MV-4-11 (cell line): ENCODE measurements at places on chromosomes 3 and 15.

DNA sequence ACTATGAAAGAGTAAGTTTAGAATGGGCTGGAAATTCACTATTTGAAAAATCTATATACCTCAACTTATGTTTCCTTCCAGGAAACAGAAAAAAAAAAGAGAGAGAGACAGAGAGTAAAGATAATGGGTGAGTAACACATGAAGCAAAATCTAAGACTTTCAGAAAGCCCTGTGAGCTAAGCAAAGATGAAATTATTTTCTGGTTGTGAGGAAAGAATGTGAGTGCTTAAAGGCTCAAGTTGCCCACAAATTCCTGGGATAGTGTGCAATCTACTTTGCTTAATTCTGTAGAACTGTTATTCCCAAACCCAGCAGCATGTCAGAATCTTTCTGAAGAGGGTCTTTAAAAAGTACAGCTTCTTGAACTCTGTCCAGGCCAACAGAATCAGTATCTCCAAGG lies 337.7 kb upstream of the AGTR1 start:
- DNase-seq: no peak

DNA sequence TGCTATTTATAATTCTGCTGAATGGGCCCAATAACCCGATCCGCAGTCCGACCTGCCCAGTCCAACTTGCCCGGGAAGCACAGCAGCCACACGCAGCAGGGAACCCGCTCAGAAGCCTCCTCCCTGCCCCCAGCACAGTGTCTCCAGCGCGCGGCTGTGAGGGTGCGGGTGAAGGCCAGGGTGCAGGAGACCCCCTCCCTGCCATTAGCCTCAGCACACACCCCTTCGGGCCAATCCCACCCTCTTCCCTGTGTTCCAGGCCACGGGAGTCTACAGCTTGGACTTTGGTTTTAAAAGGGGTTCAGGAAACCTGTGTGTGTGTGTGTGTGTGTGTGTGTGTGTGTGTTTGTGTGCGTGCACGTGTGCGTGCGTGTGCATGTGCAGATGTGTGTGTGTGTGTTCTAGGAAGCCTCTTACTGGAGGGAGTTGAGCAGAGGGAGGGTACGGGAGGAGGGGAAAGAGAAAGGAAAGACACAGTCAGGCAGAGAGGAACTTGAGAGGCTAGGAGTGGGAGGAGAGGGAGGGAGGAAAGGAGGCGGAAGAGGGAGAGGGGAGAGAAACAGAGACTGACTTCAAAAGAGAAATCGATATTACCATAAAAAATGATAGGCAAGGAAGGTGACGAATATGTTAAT lies 34.2 kb downstream of the ATP2B2 start:
- peak; percentile 18 for DNase-seq

GRCh38 chr3:158185711-158186110 lies 75.8 kb downstream of the RSRC1 start:
- DNase-seq: no peak

- no peak for DNase-seq
These were observed 139.8 kb downstream of the XXYLT1 start for GRCh38 chr3:195131176-195131575.

- DNase-seq: no peak
These were observed 76.8 kb downstream of the TNIK start for GRCh38 chr3:171383206-171384018.

GRCh38 chr15:61090386-61091288 lies 138.5 kb downstream of the RORA start:
- DNase-seq: no peak

- no peak for DNase-seq
These were observed 906.0 kb downstream of the GBE1 start for GRCh38 chr3:80855482-80855881.

DNA sequence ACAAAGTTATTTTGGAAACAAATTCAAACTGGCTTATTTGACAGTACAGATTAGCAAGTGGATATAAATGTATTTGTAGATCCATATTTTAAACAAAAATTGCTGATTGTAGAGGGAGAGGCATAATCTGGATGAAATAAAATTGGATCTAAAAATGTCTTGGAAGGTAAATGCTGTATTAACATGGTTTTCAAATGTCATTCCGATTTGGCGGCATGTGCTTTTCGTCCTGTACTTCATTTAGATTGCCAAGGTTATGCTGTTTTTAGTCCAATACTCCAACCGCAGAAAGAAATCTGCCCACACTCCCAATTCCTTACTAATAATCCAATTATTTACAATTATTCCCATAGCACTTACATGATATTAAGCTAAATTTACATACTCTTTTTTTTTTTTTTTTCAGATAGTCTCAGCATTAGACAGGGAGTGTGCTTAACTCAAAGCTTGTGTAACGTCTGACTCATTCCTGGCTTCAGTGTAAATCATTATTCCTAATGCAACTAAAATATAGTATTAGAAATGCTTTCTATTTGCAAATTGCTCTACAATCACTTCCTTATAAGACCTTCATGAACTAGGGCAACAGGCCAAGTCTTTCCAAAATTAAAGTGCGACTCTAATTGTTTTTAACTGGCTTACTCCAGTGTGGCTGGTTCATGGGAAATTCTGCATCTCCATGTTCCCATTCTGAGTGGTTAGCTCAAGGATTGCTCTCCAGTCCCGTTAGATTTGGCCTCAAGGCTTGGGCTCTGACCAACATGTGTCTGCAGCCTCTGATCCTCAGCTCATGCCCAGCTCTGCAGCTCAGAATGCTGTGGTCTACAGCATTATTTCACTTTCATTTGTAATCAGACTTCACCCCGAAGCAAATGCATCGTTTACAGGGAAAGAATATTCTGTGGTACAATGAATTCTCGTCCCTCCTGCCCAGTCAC lies 103.9 kb downstream of the FBN1 start:
- DNase-seq: peak; percentile 47

- peak; percentile 87 for DNase-seq
These were observed at the start of gene UQCRC1 for GRCh38 chr3:48609088-48610005. Gene UQCRC1, minus strand, starts transcription at chr3:48609646. Its CDS starts 26 bp downstream, at chr3:48609620.

DNA sequence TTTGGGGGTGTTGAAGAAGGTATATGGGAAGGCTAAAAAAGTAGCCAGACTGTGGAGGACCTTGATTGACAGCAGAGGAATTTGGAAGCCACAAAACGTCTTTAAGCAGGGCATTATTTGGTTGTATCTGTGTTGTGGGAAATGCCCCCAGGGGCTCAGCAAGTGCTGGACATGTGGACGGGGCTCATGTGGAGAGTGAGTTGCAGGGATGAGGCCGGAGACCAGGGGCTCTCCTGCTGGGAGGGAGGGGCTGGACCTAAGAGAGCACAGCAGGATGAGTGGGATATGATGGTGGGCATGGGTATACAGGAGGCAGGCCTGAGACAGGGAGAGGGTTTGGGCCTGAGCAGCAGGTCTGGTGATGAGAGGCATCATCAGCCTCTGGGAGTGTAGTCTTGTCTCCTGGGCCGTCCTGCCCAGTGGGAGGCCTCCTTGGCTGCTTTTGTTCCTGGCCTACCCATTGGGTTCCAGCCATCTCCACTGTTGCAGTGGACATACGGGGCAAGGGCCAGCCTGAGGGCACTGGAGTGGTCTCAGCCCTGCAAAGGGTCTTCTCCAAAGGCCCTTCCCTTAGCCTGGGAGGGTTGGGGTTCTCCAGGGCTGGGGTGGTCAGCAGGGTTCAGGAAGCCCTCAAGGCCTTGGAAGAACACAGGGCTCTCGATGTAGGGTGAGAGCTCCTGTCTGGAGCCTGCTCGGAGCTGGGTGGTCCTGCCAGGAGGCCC lies 27.5 kb downstream of the ACAD9 start:
- no peak for DNase-seq

DNA sequence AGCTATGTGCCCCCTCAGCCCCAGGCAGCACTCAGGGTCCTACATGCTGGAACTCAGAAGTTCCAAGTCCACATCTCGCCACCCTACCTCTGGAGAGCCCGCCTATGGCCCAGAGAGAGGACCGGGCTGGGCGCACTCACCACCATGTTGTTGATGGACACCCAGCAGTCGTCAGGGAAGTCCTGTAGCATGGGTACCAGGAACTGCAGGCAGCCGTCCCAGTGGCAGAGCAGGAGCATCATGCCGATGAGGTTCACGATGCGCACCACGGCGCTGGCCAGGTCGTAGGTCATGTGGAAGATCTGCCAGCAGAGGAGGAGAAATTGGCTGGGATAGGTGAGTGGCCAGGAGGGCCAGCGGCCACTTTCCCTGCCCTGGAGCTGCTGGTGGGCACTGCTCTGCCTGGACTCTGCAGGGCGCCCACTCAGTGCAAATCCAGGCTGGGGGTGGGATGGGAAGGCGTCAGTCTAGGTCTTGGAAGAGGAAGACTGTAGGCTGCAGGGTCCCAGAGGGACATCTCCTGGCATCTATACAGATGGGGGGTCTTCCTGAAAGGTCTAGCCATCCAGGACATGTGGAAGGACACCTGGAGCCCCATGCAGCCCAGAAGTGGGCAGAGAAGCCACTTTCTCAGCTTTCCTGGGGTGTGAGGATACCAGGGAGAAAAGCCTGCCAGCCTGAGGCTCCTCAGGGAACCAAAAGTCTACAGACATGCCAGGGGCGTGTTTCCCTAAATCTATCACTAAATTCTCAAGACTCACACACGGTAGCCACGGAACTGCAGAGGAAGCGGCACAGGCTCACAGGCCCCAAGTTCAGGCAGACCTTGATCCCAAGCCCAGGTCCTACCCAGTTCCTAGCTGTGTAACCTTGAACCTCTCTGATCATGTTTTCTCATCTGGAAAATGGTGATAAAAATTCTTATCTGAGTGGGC lies 36.5 kb downstream of the HCN4 start:
- DNase-seq: no peak

GRCh38 chr15:64089543-64090280 lies 3.9 kb downstream of the CIAO2A start:
- DNase-seq: peak; percentile 90

DNA sequence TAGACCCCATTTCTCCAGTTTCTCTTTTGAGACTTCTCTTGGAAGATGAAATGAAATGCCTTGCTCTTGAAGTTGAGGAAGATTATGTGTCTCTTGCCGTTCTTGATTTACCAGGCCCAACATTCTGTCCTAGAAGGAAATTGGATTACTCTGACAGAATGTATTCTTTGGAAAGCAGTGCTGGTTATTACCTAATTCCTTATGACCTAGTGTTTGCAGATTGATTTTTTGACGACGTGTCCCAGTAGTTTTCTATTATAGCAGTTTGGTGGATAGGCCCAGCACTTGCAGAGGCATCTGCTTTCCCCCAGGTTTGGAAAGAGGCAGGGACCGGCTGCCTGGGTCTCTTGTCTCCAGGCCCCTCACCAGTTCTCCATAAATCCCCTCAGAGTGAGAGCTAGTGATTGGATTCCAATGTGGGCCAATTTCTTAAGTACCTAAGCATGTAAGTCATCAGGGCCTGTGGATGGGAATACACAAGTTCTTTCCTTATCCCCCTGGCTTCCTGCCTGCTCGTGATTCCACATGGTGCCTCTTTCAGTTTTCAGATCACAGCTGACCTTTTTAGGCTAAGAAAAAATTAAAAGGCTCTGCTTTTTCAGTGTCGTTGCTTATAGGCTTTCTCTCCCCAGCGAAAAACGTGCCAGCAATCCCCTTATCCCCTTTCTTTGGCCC lies 50.2 kb downstream of the EPHB3 start:
- DNase-seq: no peak

DNA sequence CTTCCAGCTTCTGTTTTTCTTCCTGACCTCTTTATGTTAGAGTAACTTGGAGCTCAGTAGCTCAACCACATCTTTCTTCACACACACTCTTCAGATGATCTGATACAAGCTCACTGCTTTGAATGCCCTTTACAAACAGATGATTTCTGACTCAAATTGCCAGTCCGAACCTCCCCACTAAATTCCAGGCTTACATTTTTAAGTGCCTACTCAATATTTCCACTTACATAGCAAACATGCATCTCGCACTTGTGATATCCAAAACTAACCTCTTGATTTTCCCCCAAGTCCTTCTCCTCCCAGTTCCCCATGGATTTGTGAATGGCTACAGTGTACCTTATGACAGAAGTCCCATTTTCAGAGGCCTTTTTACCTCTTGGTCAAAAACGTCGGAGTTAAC lies 139.1 kb downstream of the GBE1 start:
- no peak for DNase-seq

DNA sequence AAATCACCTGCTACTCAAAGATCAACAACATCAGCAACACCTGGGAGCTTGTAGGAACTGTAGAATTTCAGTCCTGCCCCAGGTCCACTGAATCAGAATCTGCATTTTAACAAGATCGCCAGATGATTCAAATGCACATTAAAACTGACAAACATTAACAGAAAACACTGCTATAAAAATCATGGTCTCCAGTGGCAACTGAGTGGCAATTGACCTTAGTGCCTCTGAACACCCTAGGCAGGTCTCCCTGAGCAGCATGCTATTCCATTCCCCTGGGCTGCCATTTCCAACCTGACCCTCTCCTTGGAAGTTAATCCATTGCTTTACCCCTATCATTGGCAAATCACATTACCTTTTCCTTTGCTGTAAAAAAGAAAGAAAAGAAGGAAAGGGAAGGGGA lies 23.0 kb upstream of the TOP2B start:
- no peak for DNase-seq

- DNase-seq: no peak
These were observed 667 bp downstream of the CEMIP start for GRCh38 chr15:80779658-80780415.

DNA sequence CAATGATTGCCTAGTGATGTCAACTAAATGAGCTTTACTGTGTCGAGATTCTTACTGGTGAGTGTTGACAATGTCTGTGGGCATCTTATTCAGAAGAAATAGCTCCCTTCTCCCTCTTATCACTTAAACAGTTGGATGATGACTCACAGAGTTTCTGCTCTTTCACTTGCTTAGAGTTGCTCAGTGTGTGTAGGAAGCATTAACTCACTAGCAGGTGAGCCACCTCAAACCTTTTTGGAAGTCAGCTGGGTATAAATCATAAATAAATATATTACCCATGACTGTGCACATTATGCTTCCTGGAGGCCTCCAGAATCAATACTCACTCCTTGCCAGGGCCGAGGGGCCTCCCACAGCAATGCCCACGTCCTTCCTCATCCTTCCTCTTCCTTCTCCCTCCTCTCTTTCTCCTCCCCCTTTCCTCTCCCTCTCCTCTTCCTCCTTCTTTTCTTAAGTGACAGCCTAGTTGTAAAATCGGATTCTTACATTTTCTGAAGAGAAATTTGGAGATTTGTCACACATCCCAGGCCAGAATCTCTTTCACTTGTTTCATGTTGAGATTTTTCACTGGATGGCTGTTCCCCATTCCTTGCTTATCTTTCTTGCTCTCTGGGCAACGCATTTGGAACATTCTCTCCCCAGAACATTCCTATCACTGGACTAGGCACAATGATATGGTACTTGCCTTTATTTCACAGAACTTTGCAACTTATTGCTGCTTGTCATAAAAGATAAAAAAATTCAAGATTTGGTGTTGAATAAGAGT lies 17.5 kb downstream of the SHC4 start:
- DNase-seq: peak; percentile 54

GRCh38 chr3:127050733-127051132 lies 67.8 kb downstream of the PLXNA1 start:
- no peak for DNase-seq

DNA sequence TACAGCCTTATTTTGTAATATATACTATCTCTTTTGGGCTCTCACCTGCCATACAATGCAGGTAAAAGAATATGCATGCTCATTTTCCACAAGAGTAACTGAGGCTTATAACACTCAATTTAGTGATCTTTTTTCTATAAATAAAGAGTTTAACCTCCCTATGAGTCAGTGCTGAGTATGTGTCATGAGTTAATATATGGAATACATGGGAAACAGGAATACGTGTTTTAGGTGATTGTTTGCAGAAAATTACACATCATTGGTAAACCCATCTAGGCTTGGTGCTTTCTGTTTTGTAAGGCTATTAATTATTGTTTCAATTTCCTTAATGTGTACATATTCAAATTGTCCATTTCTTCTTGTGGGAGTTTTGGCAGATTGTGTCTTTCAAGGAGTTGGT lies 411.3 kb downstream of the GRM7 start:
- no peak for DNase-seq
